Activated CD8-positive, alpha-beta memory T cell treated with anti-CD3 and anti-CD28 coated beads for 1 hour (primary cell): ENCODE measurements at places on chromosomes 16 and 17.

DNA sequence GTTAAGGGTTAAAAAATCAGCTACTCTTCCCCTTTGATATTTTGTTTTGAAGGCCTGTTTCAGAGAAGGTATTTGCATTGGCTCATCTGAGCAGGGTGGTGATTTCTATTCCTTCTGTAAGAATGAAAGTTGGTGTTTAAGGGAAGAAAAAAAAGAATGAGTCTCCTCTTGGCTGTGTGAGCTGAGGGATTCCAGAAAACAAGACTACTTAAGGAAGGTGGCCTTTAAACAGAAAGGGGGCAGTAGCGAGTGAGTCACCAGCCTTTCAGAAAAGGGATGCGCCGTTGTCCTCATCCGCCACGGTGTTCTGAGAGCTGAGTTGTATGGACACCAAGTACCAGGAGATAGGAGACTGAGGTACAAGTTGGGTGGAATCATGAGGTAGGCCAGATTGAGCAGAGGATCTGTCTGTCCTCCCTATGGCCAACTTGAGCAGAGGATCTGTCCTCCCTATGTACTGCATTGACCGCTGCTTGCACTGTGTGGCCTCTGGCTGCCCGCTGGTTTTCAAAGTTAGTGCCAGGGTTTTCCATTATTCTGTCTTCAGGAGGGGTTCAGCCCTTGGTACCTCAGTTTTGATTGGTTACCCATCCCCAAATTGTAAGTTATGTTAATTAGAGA, 8.2 kb downstream of the PRKCA start:
- no peak for DNase-seq

DNA sequence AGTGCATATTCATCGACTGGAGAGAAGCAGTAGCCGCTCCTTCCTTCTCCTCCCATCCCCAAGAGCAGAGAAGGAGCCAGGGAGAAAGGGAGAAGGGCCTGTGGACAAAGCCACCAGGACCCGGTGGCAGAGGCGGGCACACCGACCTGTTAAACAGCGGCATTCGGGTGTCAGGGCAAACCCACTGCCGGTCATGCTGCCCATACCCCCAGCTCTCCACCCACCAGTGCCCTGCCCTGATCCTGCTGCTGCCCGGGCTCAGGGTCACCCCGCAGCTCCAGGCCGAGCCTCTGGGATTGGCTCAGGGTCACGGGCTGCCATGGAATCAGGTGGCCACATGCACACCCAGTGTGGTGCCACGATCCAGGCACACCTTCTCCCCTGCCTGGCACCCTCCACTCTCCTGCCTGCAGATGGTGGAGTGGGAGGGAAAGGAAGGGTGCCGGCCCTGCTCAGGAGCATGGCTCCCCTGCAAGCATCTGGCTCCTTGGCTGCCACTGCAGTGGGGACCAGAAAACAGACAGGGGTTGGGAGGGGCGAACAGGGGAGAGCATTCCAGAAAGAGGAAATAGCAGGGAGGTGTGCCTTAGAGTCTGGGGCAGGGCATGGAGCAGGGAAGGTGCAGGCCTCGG, 18.3 kb upstream of the RASD1 start:
- DNase-seq, result no peak

GRCh38 chr16:68309799-68310198, 947 bp downstream of the SLC7A6OS start:
- DNase-seq, result no peak

DNA sequence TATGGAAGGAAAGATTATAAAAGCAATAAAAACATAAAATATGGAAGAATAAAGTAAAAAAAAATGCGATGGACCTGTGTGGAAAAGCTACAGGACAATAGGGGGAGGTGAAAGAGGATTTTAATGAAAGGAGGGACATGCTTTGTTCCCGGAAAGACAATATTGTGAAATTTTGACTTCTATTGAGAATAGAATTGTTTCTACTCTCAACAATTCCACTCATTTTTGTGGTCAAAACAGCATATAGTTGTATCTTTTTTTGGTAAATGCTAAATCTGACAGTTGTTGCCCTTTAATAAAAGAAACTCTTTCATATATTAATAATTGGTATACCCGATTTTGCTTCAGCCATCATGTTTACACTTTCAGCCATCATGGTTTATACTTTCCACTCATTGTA, 22.9 kb upstream of the APPBP2 start:
- DNase-seq, result no peak

GRCh38 chr16:54344646-54345630, 58.4 kb upstream of the IRX3 start:
- no peak for DNase-seq

DNA sequence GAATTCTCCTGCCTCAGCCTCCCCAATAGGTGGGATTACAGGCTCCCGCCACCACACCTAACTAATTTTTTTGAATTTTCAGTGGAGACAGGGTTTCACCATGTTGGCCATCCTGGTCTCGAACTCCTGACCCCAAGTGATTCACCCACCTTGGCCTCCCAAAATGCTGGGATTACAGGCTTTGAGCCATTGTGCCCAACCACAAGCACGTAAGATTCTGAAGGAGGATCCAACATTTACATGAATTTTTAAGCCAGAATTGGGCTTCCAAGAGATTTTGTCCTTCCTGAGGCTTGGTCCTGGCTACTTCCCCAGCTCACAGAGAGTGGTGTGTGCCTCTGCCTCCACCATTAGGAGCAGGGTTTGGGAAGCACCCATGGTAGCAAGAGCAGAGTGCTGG, 11.1 kb downstream of the G6PC3 start:
- DNase-seq, result no peak

GRCh38 chr16:67720236-67720635, 1.1 kb upstream of the GFOD2 start:
- no peak for DNase-seq

DNA sequence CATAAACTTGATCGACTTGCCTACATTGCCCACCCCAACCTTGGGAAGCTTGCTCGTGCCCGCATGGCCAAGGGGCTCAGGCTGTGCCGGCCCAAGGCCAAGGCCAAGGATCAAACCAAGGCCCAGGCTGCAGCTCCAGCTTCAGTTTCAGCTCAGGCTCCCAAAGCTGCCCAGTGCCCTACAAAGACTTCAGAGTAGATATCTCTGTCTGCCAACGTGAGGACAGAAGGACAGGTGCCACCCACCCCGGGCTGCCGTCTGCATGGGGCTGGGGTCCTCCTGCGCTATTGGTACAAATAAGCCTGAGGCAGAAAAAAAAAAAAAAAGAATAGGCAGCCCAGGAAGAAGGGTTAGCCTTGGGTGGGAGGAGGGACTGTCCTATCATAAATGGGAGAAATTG, 37.1 kb downstream of the DNAH2 start:
- DNase-seq, result no peak

GRCh38 chr17:81966343-81967243, 5.6 kb upstream of the NOTUM start:
- DNase-seq, result no peak

DNA sequence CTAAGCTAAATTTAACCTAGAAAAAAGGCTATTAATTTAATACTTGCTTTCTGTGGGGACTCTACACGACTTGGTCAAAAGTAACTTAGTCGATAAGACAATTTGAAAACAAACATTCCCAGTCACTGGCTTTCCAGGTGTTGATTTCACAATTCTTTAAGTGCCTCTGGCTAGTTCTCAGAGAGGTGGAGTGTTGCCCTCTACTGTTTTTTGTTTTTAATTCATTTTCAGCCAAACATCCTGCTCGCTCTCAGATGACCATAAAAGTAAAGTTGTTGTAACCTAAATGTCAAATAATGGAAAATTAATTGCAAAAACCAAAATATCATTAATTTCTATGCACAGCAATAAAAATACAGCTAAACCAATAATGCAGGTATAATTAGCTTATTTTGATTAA, 107.1 kb downstream of the MYO1D start:
- DNase-seq, result no peak

DNA sequence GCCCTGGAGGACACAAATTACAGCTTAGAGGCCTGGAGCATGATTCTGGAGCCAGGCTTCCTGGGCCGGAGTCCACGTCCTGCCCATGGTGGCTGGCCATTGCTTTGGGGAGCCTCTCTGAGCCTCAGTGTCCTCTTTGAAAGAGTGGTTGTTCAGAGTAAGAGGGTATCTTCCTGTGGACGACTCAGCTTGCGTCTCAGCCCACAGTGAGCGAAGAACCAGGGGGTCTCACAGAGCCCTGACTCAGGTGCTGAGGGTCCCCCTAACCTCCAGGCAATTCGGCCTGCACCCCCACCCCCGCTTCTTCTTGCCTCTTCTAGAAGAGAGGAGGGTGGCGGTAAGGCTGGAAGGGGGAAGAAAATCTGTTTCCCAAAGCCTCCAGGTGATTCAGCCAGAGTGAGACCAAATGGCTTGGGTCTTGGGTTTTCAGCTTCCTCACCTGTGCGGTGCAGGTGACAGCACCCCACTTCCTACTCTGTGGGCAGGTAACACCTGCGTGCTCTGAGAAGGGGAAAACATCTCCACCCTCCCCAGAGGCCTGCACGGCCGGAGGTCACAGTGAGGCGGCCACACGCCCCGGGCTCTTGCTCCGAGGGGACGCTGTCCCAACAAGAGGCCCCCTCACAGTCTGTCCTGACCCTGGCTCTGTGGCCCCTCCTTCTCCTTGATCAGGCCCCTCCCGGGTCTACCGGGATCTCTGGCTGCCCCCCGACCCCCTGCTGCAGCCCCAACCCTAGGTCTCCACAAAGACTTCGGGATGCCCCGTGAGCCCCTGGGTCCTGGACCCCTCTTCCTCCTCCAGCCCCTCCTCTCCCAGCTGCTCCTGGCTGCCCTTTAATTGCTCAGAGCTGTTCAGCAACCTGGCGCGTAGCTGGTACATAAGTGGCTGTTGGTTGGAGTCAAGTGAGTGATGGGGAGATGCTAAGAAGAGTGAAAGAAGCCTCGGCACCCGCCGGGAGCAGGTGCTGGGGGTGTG, 119.2 kb downstream of the METRNL start:
- no peak for DNase-seq

GRCh38 chr16:20846030-20846429, 39.7 kb downstream of the REXO5 start:
- no peak for DNase-seq

- DNase-seq, result no peak
These were observed 7.4 kb upstream of the MMP2 start for GRCh38 chr16:55471448-55472097.

GRCh38 chr16:66058832-66059231, 307.7 kb upstream of the CDH5 start:
- DNase-seq, result no peak
